DMS79 (cell line): ENCODE measurements at places on chromosomes 3 and 15.

- DNase-seq = no peak
Measured at GRCh38 chr15:85580879-85581278, 200.5 kb downstream of the AKAP13 start.

- DNase-seq = no peak
Measured at GRCh38 chr15:70348226-70348543, 250.5 kb upstream of the TLE3 start.

DNA sequence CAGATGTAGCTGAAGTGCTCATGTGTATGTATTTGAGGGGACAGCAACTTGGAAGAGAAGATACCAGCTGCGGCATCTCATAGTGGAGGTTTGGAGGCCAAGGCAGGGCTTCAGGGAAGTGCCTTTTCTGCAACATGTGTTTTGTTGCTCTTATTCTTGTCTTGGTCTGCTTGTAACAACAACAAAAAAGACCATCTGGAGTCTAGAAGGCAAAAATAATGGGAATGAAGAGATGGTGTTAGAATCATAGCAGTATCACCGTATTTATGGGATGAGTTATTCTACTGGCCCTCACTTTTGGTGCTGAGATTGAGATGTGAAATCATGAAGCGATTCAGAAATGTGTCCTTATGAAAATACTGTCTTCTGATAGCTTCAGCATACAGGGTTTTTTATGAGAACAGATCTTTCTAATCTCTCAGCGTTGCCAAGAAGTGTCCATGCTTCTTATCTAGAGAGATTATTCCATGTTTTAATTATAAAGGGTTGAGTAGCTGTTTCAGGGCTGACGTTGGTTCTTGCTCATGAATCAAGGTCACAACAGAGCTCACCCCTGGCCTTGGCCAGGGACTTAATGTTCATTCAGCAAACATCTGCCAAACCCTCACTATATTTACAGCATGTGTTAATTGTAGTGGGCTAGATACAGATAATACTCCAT lies 58.0 kb downstream of the ITPR1 start:
- no peak for DNase-seq

DNA sequence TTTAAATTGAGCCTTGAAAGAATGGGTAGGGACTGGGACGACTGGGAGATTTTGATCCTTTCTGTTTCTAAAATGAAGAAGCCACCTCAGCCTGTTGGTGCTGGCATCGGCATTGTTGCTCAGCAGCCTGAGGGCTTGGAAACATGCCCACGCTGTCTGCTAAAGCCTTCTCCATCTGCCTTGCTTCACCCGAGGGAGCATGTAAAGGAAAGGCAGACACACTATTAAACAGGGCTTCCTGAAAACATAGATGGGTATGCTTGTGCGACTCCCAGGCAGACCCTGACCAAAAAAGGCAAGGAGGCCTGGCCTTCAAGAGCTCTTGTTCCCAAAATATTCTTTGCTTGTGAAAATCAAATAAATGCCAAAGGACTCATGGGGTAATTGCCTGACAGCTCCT lies 84.2 kb upstream of the SLC4A7 start:
- DNase-seq = peak; percentile 42

DNA sequence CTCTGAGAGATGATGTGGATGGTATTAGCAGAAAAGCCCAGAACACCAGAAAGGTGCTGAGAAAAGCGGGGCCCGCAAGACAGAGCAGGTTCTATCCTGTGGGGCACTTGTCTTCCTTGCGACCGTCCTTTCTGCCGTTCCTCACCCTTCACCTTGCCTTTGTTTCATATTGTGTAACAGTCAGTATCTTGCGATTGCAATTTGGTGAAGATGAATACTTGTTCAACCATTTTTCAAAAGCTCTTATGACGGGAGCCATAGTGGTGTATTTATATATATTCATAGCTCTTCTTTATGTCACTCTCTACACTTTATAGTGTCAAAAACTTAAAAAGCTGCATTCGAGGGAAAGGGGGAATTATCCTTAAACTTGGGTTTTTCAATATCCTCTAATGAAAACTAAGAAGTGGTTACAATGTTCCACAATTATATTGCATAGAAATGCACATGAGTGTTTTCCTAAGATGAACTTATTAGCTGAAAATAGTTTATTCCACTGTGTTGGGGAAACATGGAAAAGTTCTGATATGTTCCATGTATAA lies 797 bp downstream of the MAP3K13 start:
- DNase-seq = no peak

GRCh38 chr3:97822359-97822775 lies 556 bp downstream of the CRYBG3 start:
- DNase-seq = no peak

DNA sequence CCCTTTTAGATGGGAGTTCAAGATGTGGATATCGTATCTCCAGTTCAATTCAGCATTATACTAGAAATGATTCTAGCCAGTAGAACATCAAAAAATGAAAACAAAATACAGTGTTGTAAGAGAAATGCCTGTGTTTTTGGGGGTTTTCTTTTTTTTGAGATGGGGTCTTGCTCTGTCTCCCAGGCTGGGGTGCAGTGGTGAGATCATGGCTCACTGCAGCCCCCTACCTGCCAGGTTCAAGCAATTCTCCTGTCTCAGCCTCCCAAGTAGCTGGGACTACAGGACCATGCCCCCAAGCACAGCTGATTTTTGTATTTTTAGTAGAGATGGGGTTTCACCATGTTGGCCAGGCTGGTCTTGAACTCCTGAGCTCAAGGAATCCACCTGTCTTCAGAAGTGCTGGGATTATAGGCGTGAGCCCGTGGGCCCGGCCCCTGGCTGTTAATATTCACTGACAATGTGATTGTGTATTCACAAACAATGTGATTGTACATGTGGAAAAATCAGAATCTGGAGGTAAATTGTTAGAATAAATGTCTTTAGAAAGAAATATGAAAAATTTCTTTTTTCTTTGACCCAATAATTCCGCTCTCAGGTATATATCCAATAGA lies 59.0 kb downstream of the ARIH1 start:
- no peak for DNase-seq

DNA sequence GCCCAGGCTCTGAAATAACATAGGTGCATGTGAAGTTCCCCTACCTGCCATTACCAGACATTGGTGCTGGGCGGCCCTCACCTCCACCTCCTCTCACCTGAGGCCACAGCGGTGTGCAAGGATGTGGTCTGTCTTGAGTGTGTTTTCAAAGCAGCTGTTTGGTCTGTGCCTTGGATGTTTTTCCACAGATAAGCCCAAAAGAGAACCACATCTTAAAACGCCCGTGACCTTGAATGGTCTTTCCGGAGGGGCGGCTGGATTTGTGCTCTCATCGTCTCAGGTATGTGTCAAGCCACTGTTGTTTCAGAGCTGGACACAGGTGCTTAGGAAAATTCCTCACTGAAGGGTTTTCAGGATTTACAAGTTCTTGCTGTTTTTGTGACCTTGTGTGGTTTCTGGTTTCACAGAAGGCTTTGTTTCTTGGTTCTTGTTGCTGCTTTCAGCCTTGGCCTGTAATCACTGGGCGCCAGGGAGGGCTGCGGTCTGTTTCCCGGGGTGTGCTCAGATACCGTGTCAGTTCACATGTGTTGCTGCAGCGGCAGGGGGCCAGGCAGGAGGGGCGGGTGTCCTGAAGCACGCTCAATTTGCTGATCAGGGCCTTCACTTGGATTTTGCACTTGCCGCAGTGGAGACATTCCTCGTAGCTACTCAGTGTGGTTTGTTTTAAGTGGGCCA lies 128.4 kb downstream of the IGF1R start:
- DNase-seq = peak; percentile 77

DNA sequence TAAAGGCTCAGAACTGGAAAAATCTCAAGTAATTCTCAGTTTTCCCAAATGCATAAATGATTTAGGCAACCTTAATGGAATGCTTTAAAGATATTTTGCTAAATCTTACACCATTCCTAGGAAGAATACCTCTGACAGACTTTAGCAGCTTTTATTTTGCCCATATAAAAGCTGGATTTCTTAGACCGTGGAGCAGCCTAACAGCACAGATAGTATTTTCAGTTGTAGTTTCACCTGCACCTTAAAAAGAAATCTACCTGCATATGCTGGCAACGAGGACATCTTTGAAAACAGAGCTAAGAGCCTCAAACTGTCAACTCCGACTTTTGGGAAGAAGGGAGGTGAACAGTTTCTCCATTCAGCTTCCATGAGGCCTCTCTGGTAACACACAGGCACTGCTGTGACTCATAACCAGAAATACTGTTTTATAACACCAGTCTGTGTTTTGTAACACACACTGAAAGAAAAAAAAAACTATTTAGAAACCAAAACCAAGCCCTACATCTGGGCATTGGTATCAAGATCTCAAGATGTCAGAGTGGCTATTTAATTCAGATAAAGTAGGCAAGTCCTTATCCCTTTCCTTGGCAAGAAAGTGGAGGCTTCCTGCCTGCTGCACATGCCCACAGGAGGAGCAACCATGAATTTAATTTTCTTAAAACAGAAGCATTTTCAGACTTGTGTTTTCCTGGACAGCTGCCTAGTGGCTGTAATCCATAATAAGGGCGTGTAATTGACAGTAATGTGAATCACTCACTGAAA lies 181.5 kb upstream of the ICE2 start:
- no peak for DNase-seq

DNA sequence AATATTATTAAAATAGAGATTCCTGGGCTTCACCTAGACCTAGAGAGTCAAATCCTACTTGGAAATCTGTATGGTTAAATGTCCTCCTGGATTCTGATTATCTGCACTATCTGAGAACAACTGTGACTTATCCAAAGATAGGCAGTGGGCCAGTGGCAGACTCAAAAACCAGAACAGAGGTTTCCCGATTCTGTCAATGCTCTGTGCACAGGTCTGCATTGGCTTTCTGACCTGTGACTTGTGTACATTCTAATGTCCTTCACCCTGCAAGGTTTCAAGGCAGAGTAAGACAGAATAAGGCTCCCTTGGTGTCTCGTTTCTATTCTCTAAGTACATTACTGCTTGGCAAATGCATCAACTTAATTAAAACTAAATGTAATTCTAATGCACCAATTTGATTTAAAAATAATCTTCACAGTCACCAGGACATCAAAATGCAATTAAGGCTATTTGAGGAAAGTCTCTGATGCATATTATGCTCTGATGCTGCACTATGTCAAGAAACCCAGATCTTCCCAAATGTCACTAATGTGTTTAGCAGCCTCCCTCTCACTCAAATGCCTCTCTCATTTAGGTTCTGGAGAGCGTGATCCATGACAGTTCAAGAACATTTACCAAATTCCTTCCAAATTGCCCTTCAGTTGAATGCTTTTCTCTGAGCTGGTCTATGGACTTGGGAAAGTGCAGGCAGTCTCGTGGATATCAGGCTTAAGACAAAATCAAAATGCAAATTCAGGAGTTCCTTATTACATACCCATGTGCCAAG lies 140.1 kb downstream of the STAC start:
- no peak for DNase-seq

- DNase-seq = no peak
Measured at GRCh38 chr3:181930105-181930504, 218.4 kb downstream of the SOX2 start.

DNA sequence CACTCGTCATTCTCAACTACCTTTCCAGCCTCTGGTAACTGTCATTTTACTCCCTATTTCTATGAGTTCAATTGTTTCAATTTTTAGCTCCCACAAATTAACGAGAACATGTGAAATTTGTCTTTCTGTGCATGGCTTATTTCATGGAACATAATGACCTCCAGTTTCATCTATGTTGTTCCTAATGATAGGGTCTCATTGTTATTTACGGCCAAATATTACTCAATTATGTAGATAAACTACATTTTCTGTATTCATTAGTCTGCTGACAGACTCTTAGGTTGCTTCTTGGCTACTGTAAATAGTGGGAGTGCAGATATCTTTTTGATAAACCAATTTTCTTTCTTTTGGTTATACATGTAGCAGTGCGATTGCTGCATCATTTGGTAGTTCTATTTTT lies 374.9 kb upstream of the ROBO1 start:
- DNase-seq = no peak

GRCh38 chr3:180528843-180529242 lies 73.1 kb upstream of the TTC14 start:
- no peak for DNase-seq

- DNase-seq = no peak
Measured at GRCh38 chr15:55907797-55908196, 85.6 kb downstream of the NEDD4 start.

GRCh38 chr3:194330579-194330978 lies 20.5 kb downstream of the CPN2 start:
- DNase-seq = no peak

DNA sequence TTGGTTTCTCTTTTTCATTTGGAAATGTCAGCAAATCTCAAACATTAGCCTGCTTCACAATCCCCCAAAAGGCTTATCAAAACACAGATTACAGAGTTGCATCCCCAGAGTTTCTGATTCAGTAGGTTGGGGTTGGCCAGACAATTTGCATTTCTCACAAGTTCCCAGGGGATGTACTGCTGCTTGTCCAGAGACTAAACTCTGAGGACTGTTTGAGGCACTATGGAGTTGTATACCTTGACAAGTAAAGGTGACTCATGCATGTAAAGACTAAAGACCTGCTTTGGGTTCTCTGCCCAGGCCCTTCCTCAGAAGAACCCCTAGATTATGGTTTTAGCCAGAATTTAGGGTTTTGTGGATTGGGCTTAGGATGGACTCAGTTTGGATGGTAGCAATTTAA lies 151.1 kb upstream of the ARHGEF26 start:
- DNase-seq = no peak

GRCh38 chr3:107919239-107919638 lies 171.6 kb downstream of the CD47 start:
- no peak for DNase-seq

DNA sequence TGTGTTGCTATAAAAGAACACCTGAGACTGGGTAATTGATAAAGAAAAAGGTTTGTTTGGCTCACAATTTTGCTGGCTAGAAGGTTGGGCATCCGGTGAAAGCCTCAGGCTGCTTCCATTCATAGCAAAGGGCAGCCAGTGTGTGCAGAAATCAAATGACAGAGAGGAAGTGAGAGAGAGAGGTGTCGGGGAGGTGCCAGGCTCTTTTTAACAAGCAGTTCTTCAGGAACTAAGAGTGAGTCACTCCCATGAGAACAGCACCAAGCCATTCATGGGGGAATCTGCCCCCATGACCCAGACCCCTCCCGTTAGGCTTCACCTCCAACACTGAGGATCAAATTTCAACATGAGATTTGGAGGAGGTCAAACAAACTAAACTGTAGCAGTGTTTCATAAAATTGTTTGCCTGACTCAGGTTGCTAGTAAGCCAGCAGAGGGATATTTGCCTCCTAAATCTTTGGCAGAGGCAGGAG lies 4.5 kb upstream of the PARP15 start:
- DNase-seq = no peak

DNA sequence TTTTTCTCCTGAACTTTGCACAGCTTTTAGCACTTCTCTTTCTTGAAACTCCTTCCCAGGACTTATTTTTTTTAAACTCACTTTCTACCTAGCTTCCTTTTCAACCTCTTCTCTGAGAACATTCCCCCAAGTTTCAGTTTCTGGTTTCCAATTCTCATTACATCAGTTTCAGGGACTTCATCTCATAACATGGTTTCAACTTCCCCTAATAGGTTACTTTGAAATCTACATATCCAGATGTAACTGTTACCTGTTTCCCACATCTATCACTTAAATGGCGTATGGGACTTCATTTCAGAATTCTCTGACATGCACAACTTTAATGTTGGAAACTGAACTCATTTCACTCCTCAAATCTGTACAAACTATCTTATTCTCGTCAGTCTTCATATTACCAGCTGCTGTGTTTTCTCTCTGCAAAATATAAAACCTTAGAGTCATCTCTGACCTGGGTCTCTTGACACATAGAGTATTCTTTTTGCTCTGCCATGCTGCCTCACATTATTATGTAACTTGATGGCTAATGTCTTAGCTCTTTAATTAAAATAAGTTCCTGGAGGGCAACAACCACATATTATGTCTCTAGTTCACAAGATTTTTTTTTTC lies 58.4 kb downstream of the NME9 start:
- DNase-seq = no peak
